Stimulated activated CD4-positive, alpha-beta T cell treated with anti-CD3 and anti-CD28 coated beads, Interleukin-12 subunit alpha, Interleukin-12 subunit beta, amount 100 ng/mL, for 24 hours (primary cell): ENCODE measurements at places on chromosomes 7 and 10.

GRCh38 chr10:77939561-77940001 lies 13.0 kb upstream of the DLG5 start:
- no peak for DNase-seq

- no peak for DNase-seq
Observed at GRCh38 chr7:70553364-70553763, 578.6 kb upstream of the GALNT17 start.

- DNase-seq, result no peak
Observed at GRCh38 chr10:71138166-71138830, 74.1 kb upstream of the UNC5B start.

DNA sequence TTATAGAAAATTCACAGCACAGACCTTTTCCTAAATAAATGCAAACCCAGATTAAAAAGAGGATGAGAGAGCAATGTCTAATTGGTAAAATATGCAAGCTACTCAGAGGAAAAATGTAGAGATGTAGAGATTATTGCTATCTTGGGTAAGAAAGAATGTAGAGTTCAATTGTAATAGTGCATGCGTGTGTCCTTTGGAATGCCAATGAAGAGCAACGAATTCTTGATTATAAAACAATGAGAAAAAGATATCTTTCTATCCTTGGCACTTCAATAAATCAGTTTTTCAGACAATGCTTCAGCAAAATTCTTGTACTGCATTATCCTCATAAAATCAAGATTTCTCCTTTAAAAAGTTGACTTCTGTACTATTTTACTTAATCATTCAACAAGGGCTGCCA lies 50.9 kb downstream of the SEMA3D start:
- DNase-seq, result no peak

GRCh38 chr10:77911535-77912123 lies 14.9 kb downstream of the DLG5 start:
- DNase-seq, result no peak

- no peak for DNase-seq
Observed at GRCh38 chr7:404812-405488, 114.7 kb downstream of the PDGFA start.

DNA sequence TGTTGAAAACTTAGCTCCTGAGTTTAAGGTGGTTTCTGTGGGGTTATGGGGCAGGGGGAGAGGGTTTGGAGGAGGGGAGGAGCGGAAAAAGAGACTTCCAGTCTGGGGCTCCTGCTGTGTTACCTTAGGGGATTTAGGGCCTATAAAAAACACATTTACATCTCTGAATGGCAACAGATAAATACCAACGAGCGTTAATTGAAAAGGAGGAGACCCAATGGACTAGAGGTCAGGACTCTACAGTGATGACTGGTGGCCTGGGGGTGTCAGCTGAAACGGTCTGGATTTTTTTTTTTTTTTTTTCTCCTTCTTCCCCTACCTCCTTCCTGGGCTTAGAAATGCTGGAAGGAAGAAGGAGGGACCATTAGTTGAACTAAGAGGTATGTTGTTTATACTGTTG lies 47.4 kb downstream of the AUTS2 start:
- DNase-seq, result no peak

- DNase-seq, result no peak
Observed at GRCh38 chr7:155523168-155523675, 23.1 kb downstream of the CNPY1 start.

GRCh38 chr7:121138262-121138933 lies 149.9 kb downstream of the CPED1 start:
- DNase-seq, result no peak

- no peak for DNase-seq
Observed at GRCh38 chr10:82742478-82742877, 867.5 kb downstream of the NRG3 start.

GRCh38 chr10:37269554-37270256 lies 144.3 kb downstream of the ANKRD30A start:
- no peak for DNase-seq

GRCh38 chr10:86931872-86932271 lies 25.5 kb downstream of the MMRN2 start:
- DNase-seq, result no peak

GRCh38 chr7:151863386-151864079 lies 13.4 kb downstream of the PRKAG2 start:
- no peak for DNase-seq

DNA sequence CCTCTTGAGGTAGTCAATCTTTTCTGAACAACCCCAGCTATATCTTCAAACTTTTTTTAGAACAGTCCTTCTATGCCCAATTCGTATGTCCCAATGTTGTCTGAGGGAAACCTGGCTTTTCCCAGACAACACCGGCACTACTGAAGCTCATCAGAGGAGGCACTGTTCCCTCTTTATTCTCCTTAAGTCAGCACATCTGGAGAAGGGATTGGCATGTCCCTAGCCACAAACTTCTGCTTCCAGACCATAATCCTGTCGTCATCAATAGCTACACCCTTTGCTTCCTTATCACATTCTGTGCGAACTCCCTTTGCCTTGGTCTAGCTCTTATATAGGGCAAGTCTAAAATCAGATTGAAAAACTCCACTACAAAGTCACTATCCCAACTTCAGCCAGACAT lies 22.9 kb downstream of the PON3 start:
- DNase-seq, result no peak

DNA sequence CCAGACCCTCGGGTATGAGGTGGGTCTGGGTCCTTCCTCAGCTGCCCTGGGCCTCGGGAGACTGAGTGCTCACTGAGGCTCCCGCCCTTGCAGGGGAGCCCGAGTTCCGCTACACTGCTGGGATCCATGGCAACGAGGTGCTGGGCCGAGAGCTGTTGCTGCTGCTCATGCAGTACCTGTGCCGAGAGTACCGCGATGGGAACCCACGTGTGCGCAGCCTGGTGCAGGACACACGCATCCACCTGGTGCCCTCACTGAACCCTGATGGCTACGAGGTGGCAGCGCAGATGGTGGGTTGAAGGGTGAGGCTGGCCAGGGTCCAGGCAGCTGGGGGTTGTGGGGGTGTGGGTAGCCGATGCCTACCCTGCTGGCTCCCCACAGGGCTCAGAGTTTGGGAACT lies 7.6 kb downstream of the AEBP1 start:
- DNase-seq, result no peak

GRCh38 chr10:106255111-106255678 lies 909.3 kb downstream of the SORCS1 start:
- DNase-seq, result no peak

GRCh38 chr7:7630626-7631329 lies 9.8 kb upstream of the UMAD1 start:
- no peak for DNase-seq

DNA sequence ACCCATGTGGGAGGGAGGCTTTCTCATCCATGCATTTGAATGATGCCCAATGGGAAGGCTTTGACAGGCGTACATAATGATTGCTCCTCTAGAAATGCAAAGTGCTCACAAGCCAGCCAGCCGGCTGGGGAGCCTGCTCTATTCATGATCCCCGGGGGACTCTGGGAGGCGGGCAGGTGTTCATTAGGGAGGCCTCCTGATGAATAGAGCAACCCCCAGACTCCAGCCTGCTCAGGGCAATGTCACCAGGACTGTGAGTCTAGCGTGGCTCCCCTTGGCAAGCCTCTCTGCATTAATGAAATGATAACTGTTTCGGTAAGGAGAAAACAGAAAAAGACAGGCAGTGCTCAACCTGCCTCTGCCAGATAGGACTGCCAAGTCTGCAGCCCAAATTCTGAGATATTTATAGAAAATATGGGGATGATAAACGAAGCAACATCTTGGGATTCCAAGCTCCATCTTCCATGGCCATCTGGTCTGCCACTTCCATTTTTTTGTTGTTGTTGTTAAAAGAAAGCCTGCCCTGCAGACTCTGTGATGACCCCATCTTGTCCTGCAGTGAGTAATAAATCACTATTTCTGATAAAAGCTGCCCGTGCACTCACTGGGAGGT lies 236.4 kb downstream of the PRPF18 start:
- DNase-seq, result no peak

DNA sequence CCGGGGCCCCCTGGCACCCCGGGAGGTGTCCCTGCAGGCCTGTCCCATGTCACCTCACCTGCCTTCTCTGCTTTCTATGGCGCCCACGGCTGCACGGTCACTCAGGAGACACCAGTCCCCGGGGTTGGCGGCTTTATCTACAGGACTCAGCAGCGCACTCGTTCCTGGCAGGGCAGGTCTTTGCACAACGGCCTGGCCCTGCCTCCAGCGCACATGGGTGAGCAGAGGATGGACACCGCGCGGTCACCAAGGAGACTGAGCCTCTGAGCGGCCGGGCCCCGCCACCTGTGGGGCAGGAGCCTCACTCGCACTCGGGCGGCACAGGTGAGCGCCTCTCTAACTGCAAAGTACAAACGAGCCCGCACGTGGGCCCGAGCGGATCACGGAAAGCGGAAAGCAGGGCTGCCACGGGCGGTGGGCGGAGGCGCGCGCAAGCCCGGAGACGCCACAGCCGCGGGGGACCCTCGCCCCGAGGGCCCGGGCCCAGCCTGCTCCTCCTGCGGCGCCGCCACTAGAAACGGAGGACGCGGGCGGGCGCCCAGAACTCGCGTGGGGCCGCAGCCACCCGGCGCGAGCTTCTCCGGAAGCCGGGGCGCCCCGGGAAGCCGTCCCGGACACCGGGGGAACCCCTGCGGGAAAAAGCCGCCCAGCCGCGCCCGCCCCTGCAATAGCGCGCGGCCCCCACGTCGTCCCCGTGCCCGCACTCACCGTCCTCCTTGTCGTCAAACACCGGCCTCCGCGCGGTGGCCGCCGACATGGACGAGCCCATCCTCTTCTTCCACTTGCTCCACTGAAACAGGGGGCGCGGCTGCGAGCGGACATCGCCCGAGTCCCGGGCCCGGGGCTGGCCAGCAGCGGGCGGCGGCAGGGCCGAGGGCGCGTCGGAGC lies 642 bp downstream of the STK32C start:
- DNase-seq, result no peak

DNA sequence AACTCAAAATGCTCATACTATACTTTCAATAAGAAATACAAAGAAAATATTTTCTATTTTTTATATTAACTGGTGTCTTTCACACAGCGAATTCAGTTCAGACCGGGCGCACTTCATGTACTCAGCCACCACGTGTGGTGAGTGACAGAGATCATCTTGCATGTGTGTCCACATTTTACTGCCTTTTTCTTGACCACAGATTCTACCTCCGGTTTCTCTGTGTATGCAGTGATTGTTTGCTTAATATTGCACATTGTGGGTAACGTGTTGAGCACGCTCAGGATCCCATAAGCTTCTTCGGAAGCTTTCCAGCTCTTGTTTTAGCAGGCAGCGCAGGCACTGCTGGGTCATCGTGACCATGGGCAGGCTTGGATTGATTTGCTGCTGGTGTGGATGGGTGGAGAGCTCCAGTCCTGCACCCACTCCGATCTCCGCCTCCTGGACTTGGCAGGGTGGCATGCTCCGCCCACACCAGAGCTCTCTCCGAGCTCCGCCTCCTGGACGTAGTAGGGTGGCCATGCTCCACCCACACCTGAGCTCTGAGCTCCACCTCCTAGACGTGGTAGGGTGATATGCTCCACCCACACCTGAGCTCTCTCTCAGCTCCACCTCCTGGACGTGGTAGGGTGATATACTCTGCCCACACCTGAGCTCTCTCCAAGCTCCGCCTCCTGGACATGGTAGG lies 253.3 kb downstream of the DIP2C start:
- DNase-seq, result no peak

DNA sequence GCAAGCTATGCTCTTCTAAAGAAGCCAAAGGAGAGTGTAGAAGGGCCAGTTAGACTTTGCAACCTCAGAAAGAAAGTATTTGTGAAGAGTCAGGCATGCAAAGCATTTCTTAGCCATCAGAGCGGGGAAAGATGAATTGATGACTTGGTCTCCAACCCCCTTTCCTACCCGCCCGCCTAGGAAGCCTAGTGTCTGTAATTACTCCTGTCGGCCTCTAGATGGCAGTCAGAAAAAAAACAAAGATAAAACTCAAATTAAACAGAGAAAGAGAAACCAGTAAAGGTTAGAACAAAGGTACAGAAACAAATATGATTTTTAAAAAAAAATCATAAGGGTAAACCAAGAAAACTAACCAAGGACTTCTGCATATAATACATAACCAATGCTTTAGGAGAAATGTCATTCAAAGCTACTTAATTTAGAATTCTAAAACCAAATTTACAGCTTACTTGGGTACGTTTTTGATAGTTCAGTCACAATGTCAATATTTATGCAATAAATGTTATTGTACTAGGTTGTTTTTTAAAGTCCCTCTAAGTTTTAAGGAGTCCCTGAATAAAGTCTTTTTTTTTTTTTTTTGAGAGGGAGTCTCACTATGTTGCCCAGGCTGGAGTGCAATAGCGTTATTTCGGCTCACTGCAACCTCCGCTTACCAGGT lies 97.6 kb downstream of the LYZL1 start:
- DNase-seq, result no peak

DNA sequence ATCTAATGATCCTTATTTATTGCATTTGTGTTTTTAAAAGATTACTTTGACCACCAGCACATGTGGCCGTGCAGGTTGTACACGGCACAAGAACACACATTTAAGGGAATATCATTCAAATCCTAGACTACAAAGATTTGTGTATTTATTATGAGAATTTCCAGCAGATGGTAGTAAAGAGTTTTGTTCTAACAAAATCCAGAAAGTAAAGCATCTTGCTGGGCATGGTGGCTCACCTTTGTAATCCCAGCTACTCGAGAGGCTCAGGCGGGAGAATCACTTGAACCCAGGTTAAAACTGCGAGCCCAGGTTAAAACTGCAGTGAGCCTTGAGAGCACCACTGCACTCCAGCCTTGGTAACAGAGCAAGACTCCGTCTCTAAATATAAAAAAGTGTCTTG lies 31.5 kb downstream of the MACROH2A2 start:
- no peak for DNase-seq

- DNase-seq, result no peak
Observed at GRCh38 chr10:97314671-97315070, 4.4 kb upstream of the FRAT1 start.

GRCh38 chr7:150829426-150829825 lies 22.9 kb upstream of the AOC1 start:
- no peak for DNase-seq

DNA sequence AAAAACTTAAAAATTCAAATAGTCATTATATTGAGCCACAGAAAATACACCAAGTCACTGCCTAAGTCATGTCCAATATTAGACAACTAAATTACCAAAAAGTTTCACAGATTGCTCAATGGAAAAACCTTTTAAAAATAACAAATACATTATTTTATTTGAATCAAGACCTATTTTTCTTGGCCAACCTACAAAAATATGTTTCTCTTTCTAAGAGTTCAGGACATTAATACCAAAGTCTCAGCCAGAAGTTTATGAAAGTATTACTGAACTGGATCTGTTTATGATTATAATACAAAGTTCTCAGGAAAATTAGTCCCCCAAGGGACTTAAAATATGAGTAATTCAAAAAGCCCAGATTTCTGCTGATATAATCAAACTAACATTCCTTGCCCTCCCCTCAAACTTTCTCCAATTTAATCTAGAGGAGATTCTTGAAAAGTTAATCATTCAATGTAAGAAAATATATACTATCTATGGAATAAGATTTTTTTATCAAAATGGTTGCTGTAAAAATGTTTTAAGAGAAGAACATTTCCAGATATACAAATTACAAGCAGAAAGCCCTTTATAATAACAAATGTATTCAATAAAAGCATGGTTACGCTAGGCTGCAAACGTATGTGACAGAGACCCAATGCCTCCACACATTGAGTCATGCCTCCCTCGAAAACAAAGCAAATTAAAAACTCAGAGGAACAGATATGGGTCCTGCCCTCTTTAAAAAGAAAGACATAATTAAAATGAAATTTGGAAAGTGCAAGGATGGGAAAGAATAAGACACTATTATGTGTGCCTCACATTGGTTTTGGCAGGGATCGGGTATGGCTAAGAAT lies 381.6 kb downstream of the PARD3 start:
- no peak for DNase-seq
